ENCODE measurements at places on chromosomes 3 and 15. TPM values are rescaled to one million over a fixed set of nuclear protein-coding genes. Genes with fewer than 3 reads are reported as not detected.

The JMJD7 gene
- 9.4 TPM for total RNA-seq

The C3orf62 gene
- 0.50 TPM for total RNA-seq

The PLCH1 gene
- 0.28 TPM for total RNA-seq

DNA sequence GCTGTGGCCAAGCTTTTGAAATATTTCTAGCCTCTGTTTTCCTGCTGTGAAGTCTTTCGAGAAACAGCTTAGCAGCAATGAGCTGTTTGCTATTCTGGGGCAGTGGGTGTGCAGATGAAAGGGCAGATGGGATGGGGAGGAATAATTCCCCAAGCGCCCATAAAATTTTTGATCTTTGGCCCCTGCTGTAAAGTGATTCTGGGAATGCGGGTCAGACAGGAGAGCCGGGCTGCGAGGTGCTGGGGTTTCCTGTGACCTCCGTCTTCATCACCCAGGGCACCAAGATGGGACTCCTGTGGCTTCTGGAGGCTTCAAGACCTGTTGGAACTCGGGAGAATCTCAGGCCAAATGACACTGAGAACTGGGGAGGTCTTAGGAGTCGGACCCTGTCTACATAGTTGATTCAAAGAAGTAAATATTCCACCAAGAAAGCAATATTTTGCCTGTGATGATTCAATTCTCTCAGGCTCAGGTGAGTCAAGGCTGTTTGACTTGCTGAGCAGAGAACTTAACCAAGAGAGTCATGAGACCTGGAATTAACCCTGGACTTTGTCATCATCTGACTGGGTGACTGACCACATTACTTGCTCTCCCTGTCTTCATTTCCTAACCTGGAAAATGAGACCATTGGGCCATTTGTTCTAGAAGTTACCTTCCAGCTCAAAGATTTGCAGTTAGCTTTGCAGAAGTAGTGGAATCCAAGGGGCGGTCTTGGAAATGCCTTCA, 86.4 kb downstream of the POLR2M start:
- peaks cover 22% of the 10 kb centered on the region for H3K27me3 ChIP-seq
- no peaks in the 10 kb centered on the region for H3K4me1 ChIP-seq
- no peaks in the 10 kb centered on the region for H3K36me3 ChIP-seq
- no peak overlapping the region for H3K27ac ChIP-seq

Data from SJSA1 (cell line).